CMK (cell line): ENCODE measurements at places on chromosomes 12 and 14.
A peak's percentile ranks its signal among the peaks of the same experiment; 100 is the strongest.

DNA sequence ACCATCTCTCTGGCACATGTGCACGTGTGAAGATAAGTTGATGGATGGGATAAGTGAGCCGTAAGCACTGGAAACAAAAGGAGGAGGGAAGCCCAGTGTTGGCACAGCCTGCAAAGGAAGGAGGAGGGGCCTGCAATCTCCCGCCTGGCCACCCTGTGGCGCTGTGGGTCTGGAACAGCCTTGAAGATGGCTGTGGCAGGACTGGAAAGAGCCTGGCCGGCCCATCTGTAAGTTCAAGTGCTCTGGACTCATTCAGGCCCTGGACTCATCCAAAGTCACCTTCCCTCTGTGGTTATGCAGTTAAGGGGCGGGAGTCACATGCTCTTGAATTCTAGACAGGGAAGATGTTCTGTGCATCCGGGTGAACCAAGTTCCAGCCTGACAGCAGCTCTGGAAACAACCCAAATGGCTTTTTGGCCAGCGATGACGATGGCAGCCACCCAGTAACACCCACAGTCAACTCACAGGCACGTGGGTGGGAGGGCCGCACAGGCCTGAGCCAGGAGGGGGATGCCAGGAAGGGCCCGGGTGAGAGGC lies 50.4 kb downstream of the CHGA start:
- DNase-seq = no peak

- no peak for DNase-seq
Observed at GRCh38 chr12:23744696-23745095, 204.8 kb downstream of the SOX5 start.

- DNase-seq = peak; percentile 49
Observed at GRCh38 chr12:26273811-26274210, 78.4 kb downstream of the SSPN start.

DNA sequence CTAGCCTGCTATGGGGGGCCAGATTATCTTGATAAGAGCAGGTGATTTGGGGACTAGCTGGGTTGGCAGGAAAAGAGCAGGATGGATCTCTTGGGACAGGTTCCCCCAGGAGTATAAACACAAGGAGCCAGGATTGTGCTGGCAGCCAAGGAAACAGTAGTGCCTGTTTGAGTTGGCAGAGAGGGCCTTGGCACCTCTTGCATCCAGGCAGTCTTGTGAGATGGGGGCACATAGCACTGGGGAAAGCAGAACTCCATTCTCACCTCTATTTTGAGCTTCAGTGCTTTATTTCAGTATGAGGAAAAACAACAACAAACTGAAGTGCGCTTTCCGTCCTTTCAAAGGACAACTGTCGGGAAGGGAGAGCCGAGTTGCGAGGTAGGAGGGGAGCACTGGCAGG lies 9.4 kb upstream of the UNC119B start:
- no peak for DNase-seq

- DNase-seq = no peak
Observed at GRCh38 chr14:21264025-21264801, 5.0 kb downstream of the HNRNPC start.

DNA sequence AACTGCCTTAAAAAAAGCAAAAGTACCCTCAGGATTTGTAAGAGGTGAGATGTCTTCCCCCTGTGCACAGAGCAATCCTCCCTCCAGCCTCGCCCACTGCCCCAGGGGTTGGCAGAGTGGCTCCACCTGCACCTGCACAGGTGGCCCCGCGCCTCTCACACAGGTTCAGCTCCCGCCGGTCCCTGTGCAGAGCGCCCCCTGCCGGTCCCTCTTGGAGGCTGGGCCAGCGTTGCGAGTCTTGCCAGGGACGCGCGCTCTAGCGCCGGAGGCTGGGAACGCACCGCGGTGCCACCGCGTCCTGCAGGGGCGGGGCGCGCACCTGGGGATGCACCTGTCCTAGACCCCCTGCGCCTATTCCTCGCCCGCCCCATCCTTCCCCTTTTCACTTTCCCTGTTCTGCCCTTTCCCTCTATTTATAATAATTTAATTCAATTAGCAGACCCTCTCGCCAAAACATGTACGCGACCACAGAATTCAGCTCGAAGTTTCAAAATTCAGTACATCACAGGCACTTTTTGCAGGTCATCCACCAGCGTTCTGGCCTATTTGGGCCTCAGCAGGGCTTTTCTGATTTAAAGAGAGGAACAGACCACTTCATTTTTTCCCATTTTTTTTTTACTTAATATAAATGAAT lies 618.6 kb downstream of the AACS start:
- no peak for DNase-seq

DNA sequence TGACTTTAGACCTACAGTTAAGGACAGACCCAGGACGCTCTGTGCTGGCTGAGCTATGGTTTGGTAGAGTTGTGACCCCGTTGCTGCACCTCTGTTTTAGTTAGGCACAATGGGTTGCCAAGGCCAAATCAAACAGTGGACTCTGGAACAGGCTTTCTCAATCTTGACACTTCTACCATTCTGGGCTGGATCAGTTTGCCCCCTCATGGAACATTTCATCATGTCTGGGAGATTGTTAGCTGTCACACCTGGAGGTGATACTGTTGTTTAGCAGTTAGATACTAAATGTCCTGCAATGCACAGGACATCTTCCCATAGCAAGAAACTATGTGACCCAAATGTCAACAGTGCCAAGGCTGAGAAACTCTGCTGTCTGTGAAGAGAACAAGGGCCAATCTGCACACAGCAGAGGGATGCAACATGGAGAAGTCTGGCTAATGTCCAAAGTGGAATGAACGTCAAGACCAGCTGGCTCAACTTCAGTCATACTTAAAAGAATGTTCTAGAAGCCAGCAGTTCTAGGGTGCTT lies 65.6 kb upstream of the DICER1 start:
- no peak for DNase-seq

GRCh38 chr14:104927901-104928300 lies 3.2 kb downstream of the PLD4 start:
- no peak for DNase-seq

GRCh38 chr12:42575717-42576116 lies 13.8 kb downstream of the PRICKLE1 start:
- no peak for DNase-seq

DNA sequence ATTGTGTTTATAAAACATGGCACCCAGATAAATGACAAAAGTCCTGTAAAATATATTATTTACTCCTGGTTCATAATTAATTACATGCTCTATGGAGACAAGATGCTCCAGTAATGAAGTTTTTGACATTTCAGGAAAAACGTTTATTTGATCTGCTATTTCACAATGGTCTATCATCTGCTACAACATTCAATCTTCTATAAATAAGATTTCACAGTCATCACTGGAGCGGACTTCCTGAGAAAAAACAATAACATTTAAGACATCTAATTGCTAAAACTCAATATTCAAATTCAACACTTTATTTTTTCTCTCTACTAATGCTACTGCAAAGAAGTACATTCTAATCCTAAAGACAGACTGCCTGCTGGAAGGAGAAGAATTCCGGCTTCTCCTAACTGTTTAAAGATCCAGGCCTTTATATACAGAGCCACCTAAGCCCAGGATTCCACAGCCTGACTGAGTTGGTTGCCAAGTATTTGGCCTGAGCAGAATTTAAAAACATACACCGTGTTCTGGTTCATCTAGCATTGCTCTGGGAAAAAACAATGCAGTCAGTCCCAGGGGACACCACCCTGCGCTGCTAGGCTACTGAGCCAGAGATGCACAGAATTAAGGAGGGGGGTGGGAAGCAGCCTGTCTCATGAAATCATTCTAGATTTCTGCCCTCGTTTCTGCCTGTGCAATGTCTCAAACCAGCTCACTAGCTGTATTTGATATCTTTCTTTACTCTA lies 58.0 kb downstream of the TMTC1 start:
- DNase-seq = no peak
